ENCODE measurements at places on chromosomes 12 and 14.

DNA sequence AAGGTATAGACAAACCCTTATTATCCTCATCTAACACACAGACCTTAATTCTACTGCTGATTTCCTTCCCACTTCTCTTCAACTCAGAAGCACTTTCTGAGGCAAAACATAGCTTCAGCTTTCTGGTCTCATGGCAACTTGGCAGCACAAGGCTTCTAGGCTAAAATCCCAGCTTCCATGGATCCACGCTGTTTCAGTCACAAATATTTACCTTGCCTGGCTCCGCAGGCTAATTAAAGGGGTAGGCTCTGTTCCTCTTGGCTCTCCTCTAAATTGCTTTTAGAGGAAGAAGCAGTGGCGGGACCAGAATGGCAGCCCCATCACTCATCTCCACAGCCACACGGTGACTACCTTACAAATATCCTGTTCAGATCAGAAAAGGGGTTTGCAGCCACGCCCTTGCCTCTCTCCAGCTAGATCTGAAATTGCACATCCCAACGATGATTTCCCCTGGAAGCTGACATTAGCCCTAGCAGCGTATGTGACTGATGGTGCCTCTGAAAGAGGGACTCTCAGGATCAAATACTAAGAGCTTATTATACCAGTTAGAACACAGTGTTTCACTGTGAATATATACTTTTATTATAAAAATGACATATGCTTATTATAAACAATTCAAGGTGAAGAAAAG, 221.5 kb upstream of the NUDT4 start:
- DNase-seq: no peak

- no peak for DNase-seq
These were observed 344.4 kb downstream of the SEC23A start for GRCh38 chr14:38758661-38759060.

DNA sequence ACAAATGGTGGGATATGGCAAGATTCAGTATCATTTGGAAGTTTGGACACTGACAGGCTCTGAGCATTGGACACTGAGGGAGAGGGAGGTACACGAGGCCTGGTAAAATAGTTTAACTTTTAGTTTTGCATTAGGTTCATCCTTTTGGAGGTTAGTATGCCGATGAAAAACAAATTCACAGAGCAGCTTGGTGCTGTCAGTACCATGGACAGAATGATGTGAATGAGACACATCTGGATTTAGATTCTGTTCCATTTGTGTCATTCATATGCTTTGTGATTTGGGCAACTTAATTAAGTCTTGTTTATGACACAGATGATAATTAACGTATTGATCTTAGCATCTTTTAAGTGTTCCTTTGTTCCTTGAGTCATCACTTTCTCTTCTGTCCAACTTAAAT, 33.7 kb downstream of the GPHN start:
- DNase-seq: no peak

- peak; percentile 48 for DNase-seq
These were observed 11.1 kb upstream of the DPF3 start for GRCh38 chr14:72904840-72905561.

- DNase-seq: no peak
These were observed 45.7 kb downstream of the SPATS2 start for GRCh38 chr12:49413010-49413409.

- no peak for DNase-seq
These were observed 78.3 kb downstream of the SERPINA3 start for GRCh38 chr14:94690486-94690885.

DNA sequence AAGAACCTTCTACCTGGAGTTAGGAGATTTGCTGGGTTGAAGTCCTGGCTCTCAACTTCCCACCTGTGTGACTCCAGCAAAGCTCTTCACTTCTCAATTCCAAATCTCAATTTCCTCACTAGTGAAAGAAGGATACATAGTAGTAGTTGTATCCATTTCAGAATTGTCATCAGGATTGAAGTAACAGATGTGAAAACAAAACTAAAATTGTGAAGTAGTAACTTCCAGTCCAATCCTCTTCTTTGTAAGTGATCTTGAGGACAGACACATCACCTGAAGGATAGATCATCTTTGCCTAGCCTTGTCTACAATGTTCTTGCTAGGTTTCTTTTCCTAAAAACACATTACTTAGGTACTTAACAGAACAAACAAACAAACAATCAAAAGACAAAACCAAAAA, 1.2 kb upstream of the LRRK2 start:
- DNase-seq: no peak
